Mammary epithelial cell (primary cell): ENCODE measurements at places on chromosomes 5 and 9. TPM values are rescaled to one million over a fixed set of nuclear protein-coding genes. Genes with fewer than 3 reads are reported as not detected.

GRCh38 chr5:132065951-132066701 lies 5.7 kb downstream of the IL3 start:
- DNase-seq: no peak

DNA sequence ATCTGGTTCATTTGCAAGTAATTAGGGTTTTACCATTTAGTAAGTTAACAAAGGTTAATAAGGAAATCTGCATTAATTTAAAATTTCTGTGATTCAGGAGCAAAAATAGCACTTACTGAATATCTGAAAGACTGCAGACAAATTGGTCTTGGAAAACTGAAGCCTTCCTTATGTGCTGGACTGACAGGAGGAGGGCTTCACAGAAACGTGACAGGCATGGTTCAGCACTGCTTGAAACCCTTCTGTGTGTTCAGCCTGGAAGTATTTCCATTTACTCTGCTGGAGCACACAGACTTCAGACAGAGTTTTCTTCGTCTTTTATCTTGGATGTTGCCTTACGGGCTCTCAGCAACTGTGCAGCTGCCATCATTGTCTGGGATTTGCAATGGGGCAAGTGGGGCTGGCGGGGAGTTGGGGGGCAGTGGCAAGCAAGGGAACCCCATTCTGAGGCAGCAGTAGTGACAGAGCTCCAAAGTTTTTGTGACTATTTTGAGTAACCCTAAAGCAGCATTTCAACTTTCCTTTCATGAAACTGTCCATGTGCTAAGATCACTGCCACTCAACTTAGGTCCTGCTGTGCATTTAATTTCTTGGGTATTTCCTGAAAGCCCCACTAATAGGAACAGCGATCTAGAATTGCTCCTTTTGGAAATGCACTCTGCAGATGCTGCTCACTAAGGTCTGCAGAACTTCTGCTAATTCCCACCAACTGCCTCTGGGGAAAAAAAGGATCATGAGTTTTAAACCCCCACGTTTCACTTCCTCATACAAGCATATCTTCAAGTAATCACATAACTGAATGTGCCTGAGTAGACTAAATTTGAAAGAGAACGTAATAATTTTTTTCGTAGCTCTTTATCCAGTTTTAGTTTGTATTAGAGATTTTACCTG lies 56.6 kb downstream of the KCNN2 start:
- no peak for DNase-seq

DNA sequence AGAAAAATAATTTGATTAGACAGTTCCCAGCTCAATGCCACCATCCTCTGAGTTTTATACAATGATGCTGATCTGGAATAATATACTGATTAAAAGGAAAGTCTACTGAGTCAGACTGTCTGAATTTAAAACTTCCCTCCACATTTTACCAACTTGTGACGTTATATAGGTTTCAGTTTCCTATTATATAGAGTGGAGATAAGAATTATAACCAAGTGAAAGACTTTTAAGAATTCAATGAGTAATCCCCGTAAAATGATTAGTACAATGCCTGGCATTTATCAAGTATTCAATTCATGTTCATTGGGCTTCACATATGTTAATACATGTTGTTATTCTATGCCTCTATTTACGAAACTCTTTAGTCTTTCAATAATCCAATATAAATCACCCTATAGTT lies 166.0 kb downstream of the CDH9 start:
- peak; percentile 0 for DNase-seq

DNA sequence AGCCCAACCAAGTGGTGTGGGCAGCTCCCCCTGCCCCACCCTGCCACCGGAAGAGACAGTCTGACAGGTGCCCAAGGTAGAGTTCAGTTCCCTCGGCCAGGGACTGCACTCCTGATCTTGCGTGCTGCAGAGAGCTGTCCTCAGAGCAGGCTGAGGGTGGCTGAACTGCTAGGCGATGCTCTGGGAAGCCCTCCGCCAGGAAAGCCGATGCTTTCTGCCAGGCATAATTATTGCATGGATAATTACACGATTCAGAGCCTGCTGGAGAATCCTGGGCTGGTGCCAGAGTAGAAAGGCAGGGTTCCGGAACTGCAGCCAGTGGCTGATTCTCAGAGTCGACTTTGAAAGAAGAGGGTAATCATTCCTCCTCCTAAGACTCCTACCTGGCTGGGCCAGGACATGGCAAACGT lies 19.3 kb downstream of the KCNIP1 start:
- no peak for DNase-seq

DNA sequence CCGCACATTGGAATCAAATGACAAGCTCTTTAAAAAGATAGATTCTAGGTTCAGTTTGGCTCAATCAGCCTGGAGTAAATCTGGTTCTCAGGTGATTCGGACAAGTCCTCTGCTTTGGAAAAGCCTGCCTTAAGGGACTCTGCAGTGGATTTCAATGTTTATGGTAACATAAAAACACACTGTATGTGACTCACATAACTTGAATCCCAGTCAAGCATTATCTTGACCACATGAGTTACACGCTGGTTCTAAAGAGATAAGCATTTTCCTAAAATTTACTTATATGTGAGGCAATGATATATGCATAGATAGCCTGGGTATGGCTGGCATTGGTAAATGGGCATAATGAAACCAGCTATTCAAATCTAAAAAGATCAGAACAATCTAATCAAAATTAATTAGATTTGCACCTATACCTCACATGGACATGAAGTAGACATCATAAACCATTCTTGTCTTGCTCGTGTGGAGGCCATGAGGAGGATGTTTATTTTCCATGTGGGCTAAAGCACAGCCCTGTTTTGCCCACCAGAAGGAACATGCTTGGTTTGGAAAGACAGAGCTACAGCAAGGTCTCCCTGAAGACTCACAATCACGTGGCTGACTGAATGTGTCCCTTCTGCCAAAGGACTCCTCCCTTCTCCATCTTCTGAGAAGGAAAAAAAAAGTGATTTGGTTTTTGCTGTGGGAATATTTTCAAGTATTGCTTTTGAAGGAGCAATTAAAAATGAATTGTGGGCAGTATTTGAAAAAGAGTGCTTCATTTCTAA lies 351.7 kb downstream of the DIRAS2 start:
- DNase-seq: no peak

DNA sequence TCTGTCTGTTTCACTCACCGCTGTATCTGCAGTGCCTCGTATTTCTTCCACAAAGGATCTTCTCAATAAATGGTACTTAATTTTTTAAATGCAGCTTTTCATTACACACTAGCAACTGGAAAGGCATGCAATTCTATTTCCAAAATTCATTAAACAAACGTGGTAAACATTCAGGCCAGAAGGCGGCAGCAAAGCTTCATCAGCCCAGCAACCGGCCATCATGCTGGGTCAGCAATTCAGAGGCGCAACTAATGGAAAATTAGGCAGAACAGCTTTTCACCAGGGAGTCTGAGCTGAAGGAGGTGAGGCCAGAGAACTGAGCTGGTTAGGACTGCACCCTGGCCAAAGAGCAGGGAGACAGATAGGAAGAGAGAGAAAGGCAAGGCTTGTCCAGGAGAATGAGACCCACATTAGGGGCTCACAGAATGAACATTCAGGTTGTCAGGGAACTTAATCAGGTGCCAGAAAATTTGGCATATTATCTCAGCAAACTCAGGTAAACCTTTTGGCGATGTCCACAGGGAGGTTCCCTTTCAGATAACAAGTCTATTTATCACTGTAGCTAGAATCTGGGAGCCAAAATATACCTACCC lies 17.7 kb upstream of the RNF180 start:
- peak; percentile 28 for DNase-seq

DNA sequence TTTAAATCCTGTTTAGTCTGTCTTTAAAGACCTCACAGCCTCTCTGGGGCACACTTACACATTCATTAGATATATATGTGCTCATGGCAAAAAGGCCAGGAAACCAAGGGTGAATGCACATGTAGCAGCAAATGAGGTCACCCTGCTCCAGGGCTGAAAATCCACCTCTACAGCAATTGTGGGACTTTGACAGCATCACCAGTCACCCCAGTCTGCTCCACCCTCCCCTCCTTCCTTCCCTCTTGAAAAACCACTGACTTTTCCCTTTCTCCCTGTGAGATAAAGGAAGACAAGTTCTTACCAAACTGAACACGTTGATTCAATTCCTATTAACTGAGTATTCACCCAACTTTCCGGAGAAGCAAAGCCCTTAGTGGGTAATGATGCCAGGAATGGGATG lies 15.2 kb upstream of the SH3RF2 start:
- peak; percentile 98 for DNase-seq

DNA sequence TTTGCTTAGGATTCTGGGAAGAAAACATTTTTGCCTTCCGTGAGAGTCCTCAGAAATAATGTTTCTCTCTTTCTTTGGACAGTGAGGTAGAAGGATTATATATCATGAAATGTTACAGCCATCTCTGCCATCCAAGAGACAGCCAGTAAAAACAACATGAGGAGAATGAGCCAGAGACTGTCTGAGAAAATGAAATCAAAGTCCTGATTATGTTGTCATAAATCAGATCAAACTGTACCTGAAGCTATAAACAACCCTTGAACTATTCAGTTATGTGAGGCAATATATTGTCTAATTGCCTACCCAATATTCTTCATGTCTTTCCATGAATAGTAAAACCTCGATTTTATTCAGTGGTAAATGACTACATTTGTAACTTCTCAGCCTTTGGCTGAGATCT lies 9.2 kb upstream of the HTR4 start:
- DNase-seq: no peak

- no peak for DNase-seq
Measured at GRCh38 chr5:152116934-152117333, 192.3 kb upstream of the GLRA1 start.

DNA sequence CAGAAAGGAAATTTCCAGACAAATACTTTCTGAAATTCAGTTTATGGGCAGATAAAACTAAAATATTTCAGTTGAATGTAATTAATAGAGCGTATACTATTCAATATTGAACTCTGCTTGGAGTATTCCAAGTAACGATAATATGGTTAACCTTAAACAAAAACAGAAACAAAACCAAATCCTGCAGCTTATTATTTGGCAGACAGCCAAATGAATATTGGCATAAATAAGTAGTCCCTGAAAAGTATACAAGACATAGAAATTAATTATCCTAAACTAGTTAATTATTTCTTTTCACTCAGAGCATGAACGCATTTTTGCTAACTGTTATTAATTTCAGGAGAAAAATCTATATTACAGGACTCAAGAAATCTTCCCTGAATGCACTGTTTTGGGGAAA lies 1574.0 kb downstream of the MAT2B start:
- DNase-seq: no peak

DNA sequence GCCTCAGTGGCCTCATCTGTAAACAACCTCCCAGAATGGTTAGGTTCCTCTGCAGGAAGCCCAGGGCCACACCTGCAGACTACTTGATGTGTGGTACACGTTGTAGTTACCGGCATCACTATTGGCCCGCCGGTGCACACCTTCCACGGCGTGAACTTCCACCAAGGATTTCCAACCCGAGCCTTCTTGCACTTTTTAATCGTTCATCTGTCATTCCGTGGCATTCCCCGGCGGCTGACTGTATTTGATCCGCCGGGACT lies 5.3 kb upstream of the TRIM41 start:
- DNase-seq: no peak

- no peak for DNase-seq
Measured at GRCh38 chr9:113129884-113130283, 20.9 kb upstream of the SLC31A2 start.

GRCh38 chr5:129909225-129909624 lies 5.0 kb downstream of the CHSY3 start:
- no peak for DNase-seq

DNA sequence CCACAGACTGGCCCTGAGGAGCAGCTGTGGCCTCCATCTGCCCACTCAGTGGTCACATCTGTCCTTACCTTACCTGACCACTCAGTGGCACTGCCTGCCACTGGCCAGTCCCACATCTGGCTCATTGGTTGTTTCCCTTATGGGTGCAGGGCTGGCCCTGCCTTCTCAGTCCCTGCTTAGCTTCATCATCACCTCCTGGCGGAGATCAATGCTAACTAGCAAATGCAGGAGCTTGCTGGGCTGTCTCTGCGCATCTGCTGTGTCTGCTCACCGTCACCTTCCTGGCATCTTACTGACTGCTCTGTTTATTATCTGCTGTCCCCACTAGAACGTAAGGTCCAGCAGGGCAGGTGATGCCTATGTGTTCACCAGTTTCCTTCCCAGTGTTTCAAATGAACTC lies 356.9 kb downstream of the SEMA5A start:
- DNase-seq: no peak

GRCh38 chr5:93294199-93294598 lies 286.8 kb downstream of the NR2F1-AS1 start:
- peak; percentile 93 for DNase-seq

- DNase-seq: no peak
Measured at GRCh38 chr5:4078544-4078943, 482.9 kb downstream of the IRX1 start.

DNA sequence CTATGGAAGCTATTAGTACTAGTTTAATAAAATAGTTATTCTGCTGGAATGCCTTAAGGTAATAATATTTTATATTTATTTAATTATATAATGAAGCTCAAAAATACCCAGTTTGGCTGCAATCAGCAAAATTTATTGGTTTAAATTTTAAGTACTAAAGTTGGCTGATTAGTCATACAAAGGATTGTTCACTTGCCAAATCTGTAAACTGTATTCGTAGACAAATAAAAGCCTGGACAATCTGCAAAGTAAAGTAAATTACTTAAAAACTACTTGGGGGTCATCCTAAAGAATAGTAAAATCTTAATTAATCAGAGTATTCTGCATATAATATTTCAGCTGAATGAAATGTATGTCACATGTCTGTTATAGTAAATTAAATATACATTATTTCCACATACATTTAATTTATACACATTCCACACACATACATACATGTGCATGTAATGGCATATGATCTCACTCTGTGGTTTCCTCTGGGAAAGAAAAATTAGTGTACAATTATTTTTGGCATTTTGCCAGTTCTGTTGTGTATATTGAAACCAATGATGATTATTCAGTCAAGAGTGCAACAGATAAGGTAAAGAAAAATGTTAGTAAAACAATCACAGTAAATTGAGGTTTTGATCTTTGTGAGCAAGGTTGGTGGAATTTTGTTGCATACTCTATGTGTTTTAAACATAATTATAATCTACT lies 455.9 kb downstream of the CDH9 start:
- DNase-seq: peak; percentile 0

- no peak for DNase-seq
Measured at GRCh38 chr9:4495537-4495936, 5.3 kb downstream of the SLC1A1 start.

DNA sequence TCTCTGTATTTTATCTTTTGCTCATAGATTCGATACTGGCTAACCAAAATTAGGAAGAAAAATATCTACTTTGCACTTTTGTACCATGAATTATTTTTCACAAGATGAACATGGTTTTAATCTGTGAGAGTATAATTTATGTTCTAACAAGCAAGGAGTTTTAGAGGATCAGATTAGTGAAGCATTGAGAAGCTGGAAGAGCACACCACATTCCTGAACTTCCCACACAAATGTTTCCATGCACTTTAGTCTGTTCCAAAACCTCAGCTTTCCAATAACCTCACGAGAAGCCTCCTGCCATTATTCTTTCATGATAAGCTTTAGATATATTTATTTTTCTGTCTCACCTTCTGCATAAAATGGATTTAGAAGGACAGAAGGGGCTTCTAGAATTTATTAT lies 98.7 kb upstream of the MPDZ start:
- no peak for DNase-seq

- no peak for DNase-seq
Measured at GRCh38 chr5:156522651-156523529, 195.9 kb downstream of the SGCD start.

GRCh38 chr9:99876190-99876589 lies 30.3 kb upstream of the STX17 start:
- no peak for DNase-seq

- DNase-seq: no peak
Measured at GRCh38 chr9:117334101-117334500, 80.8 kb downstream of the ASTN2 start.

The C1QTNF2 gene
- not detected for total RNA-seq

The C9orf152 gene
- total RNA-seq: not detected in 2 replicates

The PCDHGB1 gene
- 3.0 TPM for total RNA-seq

The MACROH2A1 gene
- total RNA-seq: 317 and 326 TPM in 2 replicates

The ALDH1A1 gene
- 0.33 TPM for total RNA-seq
